AG09319 (cell line): ENCODE measurements at places on chromosomes 12 and 14.
A peak's percentile ranks its signal among the peaks of the same experiment; 100 is the strongest.

GRCh38 chr12:57891542-57892228, 45.2 kb upstream of the CTDSP2 start:
- no peak for DNase-seq

GRCh38 chr14:101873991-101874390, 90.4 kb upstream of the DYNC1H1 start:
- no peak for DNase-seq

DNA sequence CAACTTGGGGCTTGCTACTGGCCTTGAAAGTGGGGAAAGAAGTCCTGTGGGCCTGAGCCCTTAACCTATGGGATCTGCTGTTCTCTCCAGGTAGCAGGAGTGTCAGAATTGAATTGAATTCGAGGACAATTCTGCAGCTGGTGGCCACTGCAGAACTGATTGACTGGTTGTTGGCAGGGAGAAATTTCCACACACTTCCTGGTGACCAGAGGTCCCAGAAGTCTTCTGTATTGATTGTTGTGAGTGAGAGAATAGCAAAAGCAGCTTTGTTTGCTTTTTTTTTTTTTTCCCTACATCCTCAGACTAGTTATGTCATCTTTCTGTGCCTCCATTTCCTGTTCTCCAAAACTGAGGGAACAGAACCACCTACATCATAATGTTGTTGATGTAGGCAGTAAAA, 64.1 kb downstream of the PRICKLE1 start:
- no peak for DNase-seq

DNA sequence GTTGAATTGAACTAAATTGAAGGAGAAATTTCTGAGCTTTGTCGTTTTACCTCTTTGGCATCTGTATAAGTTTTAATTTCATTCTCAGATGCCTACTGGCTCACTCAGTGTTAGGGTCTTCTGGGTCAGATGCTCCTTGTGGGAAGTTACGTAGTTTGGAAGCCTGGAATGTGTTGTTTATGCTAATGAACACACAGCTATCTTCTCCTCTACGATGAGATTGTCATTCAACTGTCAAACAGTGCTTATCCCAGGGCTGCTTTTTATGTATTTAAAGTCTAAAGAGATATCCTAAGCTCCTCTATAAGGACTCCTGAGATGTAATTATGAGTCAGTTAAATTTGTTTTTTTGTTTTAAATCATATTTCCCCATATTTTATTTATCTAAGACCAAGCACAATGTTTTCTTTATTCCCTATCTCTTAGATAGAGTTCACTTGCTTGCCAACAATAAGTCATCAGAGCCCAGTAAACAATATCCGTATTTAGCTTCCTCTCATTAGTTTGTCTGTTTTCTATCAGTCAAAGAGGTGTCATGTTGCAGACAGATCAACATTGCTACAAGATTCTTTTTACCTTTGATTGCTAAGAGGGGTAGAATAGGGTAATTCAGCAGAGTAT, 368.0 kb upstream of the PDE3A start:
- no peak for DNase-seq

GRCh38 chr14:87992346-87992717, 650 bp downstream of the GALC start:
- no peak for DNase-seq

GRCh38 chr12:8781381-8782127, 40.9 kb upstream of the A2ML1 start:
- no peak for DNase-seq

DNA sequence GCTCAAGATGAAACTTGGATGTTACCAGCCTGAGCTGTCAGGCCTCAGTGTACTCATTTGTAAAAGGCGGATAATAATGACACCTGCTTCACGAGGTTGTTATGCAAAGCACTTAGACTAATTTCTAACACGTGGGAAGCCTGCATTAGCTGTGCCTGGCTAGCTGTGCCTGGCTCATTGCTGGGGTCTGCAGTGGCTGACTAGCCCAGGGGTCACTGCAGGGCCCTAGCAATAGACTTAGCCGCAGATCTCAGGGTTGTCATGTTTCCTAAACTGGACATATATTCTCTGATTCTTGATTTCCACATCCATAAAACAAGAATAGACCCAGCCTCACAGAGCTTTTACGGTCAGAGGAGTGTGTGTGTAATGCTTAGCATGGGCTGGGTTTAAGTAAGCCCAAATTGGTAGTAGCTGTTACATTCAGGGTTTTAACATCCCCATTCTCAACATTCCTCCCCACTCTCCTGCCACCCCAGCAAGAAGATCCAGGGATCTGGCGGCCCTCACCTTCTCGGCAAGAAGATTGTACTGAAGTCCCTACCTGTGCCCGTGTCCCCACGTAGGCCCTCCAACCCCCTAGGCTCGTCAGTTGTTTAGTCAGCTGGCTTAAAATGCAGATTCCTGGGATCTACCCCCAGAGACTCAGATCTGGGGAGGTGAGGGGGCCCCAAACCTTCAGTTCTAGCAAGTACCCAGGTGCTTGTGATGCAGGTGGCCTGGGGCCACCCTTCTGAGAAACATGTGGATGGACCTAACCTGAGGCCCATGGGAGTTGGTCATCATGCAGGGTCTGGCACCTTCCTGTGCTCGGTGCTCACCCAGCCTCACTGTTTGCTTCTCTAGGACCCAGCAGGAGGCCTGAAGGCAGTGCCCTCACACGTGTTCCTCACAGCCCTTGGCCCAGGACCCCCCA, 8.6 kb downstream of the NR4A1 start:
- no peak for DNase-seq

- no peak for DNase-seq
Observed at GRCh38 chr12:106135781-106136180, 3.0 kb downstream of the NUAK1 start.

- no peak for DNase-seq
Observed at GRCh38 chr12:93099792-93100191, 170.7 kb upstream of the EEA1 start.

DNA sequence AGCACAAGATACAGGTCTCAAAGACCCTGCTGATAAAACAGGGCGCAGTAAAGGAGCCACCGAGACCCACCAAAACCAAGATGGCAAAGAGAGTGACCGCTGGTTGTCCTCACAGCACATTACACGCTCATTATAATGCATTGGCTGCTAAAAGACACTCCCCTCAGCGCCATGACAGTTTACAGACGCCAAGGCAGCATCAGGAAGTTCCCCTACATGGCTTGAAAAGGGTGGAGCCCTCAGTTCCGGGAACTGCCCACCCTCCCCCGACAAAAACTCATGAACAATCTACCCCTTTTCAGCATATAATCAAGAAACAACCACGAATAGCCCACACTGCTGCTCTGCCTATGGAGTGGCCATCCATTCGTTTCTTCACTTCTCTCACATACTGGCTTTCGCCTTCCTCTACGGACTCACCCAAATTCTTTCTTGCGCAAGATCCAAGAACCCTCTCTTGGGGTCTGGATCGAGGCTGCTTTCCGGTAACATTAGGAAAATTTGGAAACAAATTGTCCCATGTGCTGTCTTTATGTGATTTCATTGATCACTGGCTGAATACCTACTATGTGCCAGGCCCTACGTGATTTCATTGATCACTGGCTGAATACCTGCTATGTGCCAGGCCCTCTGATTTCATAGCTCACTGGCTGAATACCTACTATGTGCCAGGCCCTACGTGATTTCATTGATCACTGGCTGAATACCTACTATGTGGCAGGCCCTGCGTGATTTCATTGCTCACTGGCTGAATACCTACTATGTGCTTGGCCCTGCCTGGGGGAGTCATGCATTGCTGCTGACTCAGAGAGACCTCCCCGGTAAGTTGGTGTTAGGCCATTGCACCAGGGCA, 126.4 kb downstream of the PIWIL1 start:
- DNase-seq, result no peak

DNA sequence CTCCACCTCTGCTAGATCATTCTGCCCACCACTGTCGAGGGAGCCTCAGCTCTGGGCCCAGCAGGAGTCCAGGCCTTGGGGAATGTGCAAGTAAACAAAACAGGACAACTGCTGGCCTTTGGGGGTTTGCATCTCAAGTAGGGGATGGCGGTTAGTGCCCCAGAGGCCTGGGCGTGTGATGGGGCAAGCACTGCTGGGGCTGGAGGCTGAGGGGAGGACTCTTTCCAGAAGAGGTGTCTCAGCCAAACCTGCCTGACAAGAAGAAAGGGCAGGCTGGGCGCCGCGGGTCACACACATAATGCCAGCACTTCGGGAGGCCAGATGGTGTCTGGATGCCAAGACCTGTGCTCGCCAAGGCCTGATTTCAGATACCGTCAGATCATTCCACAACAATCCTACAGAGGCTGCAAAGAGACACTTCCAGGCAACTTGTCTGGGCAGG, 8.6 kb upstream of the ALDH2 start:
- DNase-seq, result no peak

DNA sequence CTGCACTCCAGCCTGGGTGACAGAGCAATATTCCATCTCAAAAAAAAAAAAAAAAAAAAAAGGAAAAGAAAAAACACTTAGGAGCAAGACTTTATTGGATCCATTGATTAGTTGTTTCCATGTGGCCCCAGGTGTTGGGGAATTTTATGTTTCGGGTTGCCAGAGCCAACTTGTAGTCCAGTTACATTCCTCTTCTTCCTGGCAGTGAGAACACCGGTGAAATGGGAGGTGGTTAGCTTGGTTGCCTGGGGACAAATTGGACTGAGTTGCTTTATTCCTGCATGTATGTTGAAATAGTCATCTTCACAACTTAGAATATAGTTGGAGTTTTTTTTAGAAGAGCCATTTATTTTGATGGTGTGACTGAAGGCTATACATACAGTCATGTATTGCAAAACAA, 12.6 kb downstream of the RCOR1 start:
- DNase-seq, result no peak

GRCh38 chr12:11622876-11623281, 26.6 kb upstream of the ETV6 start:
- no peak for DNase-seq

DNA sequence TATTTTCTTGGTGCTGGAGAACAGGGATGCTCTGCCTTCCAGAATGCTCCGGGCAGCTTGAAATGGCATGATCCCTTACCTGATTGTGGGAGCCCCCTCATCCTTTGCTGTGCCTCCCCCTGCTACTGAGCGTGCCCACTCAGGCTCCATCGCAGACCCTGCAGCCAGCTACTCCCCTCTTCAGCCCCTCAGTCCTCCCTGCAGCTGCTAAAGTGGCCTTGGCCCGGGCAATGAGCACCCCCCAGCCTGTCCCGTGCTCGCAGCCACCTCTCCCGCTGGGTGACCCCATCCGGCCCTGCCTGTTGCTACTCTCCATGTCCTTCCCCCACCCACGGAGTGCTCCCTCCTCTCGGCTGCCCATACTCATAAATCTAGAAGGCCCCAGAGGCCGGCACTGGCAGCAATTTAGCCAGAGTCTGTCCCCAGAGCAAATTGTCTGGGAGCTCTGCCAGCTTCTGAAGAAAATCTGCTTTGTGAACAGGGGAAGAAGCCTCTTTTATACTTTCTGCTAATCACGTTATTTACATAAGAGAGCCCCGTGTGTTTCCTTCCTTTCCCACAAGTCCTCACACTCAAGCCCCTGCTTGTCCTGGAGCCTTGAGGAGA, 143.7 kb upstream of the FRMD6 start:
- peak; percentile 42 for DNase-seq

- peak; percentile 58 for DNase-seq
Observed at GRCh38 chr14:23352506-23353432, at the start of gene SLC22A17. TSS of gene SLC22A17 (minus strand) at chr14:23352887.

DNA sequence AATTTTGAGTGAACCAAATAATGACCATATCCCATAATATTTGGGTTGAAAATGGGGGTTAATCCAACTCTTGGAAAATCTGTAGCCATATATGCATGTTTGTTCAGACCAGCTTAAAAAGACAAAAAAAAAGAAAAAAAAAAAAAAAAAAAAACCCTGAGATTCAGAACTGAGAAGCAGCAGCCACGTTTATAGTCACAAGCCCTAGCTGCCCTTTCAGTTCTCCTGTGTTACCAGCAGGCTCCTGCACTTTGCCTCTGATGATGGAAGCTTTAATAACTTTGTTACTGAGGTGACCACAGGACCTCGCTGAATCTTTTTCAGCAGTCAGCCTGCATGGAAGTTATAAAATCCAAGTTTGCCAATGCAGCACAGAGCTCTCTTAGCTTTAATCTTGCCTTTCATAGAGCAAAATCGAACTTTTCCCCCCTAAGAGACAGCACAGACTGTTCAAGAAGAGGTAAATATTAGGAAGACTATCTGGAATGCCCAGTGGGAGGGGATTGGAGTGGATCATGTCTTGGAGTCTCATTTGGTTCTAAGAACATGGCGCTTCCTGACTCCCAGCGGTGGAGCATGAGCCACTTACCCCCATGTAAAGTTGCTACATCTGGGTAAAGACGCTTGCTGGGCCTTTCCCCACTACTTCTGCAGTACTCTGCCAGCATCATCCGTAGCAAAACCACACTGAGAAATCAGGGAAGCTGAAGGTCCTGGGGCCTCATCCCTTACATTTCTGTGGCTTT, 20.6 kb downstream of the GNG2 start:
- no peak for DNase-seq

GRCh38 chr14:51566831-51567582, 84.7 kb upstream of the FRMD6 start:
- no peak for DNase-seq

DNA sequence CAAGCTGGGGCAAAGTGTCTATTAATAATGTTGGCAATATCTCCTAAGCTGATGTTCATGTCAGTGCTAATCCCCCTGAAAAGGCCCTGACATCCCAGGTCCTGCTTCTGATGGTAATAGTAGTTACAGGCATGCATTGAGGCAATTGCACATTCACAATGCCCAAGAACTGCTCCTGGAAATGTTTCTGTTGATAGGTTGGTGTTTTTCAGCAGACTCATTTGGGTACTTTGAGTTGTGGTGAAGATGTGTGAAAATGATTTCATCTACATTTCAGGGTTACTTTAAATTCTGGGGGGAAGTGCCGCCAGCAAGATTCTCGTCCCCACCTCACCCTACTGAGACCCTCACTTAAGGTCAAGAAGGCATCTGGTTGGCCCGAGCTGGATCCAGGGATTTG, 92.9 kb downstream of the BBS10 start:
- no peak for DNase-seq
